Breast epithelium (tissue), 4 donors: ENCODE measurements at places on chromosomes 6 and 20.

DNA sequence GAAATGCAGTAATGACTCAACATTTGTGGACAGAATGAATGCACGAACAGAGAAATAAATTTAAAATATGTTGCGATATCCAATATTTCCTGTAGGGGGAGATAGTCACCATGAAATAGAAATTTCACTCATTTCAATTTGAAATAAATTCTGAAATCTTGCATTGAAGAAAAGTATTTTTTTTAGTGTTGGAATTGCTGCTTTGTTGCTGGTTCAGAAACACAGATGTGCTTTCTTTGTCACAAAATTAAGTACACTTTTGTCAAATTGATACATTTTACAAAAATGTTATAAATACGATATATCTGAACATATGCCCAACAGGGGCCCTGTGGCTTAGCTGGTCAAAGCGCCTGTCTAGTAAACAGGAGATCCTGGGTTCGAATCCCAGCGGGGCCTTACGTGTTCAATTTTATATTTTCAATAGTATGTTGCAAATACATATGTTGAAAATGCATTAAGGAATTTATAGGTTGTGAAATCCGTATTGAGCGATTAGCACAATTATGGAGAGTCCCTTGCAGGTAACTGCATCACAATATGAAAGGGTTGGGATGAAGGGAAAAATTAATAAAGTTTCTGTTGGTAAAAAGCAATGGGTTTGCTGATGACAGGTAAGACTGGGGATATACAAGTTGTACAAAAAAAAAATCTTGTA, 85.4 kb upstream of the PRSS16 start:
- DNase-seq = no peak
- no peak overlapping the region for H3K27ac ChIP-seq
- no peaks in the 10 kb centered on the region for H3K27me3 ChIP-seq
- no peaks in the 10 kb centered on the region for H3K4me1 ChIP-seq

GRCh38 chr20:36493051-36493800, 48.1 kb upstream of the MYL9 start:
- H3K4me1 ChIP-seq = peaks cover 6% of the 10 kb centered on the region
- peak overlapping the region; percentile 89 for H3K27ac ChIP-seq
- DNase-seq = no peak

GRCh38 chr6:160071805-160072690, 49.6 kb upstream of the SLC22A1 start:
- no peak overlapping the region for H3K4me3 ChIP-seq
- no peaks in the 10 kb centered on the region for H3K4me1 ChIP-seq
- no peak for DNase-seq
- no peaks in the 10 kb centered on the region for H3K27me3 ChIP-seq
- no peaks in the 10 kb centered on the region for H3K36me3 ChIP-seq
- no peak overlapping the region for H3K27ac ChIP-seq

DNA sequence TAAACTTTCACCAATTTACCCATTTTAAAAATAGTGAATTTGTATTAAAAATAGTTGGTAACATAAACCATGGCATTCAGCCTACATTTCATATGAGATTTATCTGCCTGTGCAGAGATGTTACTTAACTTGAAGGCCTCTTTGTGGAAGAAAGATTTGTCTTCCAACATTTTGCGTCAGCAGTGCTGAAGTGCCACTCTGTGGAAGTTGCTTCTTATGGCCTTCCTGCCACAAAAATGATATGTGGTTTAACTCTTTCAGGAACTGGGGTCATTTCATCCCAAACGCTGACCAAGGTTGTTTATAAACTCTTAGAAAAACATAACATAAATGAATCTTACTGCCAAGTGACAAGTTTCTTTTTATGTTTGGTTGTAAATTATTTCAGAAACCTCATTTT, 246.8 kb downstream of the ARID1B start:
- no peak for DNase-seq
- H3K4me3 ChIP-seq = no peak overlapping the region
- no peaks in the 10 kb centered on the region for H3K4me1 ChIP-seq
- no peaks in the 10 kb centered on the region for H3K27me3 ChIP-seq
- H3K36me3 ChIP-seq = no peaks in the 10 kb centered on the region

DNA sequence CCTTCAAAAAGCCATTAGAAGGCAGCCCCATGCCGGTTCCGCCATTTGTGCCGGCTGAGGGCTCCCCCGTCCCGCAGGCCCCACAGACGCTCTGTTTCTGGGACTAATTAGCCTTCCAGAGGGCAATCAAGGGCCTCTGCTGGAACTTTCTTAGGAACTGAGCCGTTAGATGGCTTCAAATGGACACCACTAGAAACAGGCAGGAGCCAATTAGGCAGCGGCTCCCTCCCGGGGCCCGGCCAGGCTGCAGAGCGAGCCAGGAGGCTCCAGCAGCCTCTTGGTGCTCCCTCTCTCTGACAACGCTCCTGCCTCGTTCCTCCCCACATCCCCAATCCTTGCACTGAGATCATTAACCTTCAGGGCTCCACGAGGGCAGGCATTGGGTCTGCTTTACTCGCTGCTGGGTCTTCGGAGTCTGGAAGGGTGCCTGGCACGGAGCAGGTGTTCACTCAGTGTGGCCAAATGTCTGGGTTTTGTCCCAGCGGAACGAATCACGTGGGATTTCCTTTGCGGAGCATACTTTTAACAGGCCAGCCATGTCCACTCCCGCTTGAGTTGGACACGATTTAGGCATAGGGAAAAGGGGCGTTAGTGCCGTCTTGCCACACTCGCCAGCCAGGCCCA, 98.3 kb downstream of the TMEM242 start:
- peak overlapping the region; percentile 90 for H3K27ac ChIP-seq
- no peak overlapping the region for H3K4me3 ChIP-seq
- peaks cover 3% of the 10 kb centered on the region for H3K4me1 ChIP-seq
- no peaks in the 10 kb centered on the region for H3K27me3 ChIP-seq

DNA sequence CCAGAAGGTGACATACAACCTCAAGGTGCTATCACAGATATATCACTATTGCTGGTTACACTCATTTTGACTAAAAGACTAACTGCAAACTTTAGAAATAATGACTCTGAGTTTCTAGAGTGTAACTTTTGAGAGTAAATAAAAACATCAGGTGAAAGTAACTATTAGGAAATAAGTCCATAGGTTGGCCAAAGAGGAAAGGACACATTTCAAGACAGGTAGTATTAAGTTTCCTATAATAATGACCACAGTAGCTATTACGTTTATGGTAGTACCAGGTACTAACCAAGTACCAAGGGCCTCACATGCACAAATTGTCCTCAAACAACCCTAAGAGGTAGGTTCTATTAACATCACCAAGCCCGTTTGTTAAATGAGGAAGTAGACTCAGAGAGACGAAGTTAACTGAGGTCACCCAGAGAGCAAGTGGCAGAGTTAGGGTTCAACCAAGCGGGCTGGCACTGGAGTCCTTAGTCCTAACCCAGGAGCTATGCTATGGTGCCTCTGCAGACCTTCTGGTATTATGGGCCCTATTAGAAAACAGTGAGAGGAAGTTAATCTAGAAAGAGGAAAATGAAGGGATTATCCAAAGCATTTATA, 36.8 kb downstream of the HEBP2 start:
- H3K27ac ChIP-seq = no peak overlapping the region
- no peak for DNase-seq
- H3K4me3 ChIP-seq = no peak overlapping the region
- H3K36me3 ChIP-seq = no peaks in the 10 kb centered on the region

GRCh38 chr6:105781248-105781647, 304.9 kb upstream of the PRDM1 start:
- peak overlapping the region; percentile 42 for H3K27ac ChIP-seq
- H3K36me3 ChIP-seq = no peaks in the 10 kb centered on the region
- DNase-seq = no peak
- no peak overlapping the region for H3K4me3 ChIP-seq
- no peaks in the 10 kb centered on the region for H3K4me1 ChIP-seq
- H3K27me3 ChIP-seq = no peaks in the 10 kb centered on the region

DNA sequence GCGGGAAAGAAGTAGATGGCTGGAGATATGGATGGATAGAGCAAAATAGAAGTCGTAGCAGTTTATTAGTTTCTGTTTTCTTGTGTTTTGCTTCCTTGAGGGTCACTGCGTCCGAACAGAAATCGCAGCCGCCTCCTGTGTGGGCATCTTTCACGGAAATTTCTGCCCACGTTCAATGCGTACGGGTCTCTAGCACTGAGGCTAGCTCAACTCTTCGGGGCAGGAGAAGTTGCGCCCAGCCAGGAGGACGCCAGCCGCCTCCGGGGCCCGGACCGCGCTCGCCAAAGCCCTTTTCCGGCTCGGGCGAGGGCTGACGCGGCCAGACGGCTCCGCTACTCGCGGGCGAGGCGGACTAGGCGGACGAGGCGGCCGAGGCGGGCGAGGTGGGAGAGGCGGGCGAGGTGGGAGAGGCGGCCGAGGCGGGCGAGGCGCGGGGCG, 814 bp downstream of the TFAP2B start:
- peak overlapping the region; percentile 98 for H3K27ac ChIP-seq
- DNase-seq = no peak
- no peaks in the 10 kb centered on the region for H3K4me1 ChIP-seq
- H3K27me3 ChIP-seq = peaks cover 25% of the 10 kb centered on the region

GRCh38 chr20:5024103-5024502, 22.8 kb upstream of the SLC23A2 start:
- no peak overlapping the region for H3K27ac ChIP-seq
- no peaks in the 10 kb centered on the region for H3K36me3 ChIP-seq
- no peaks in the 10 kb centered on the region for H3K27me3 ChIP-seq
- no peak for DNase-seq
- H3K4me1 ChIP-seq = no peaks in the 10 kb centered on the region

DNA sequence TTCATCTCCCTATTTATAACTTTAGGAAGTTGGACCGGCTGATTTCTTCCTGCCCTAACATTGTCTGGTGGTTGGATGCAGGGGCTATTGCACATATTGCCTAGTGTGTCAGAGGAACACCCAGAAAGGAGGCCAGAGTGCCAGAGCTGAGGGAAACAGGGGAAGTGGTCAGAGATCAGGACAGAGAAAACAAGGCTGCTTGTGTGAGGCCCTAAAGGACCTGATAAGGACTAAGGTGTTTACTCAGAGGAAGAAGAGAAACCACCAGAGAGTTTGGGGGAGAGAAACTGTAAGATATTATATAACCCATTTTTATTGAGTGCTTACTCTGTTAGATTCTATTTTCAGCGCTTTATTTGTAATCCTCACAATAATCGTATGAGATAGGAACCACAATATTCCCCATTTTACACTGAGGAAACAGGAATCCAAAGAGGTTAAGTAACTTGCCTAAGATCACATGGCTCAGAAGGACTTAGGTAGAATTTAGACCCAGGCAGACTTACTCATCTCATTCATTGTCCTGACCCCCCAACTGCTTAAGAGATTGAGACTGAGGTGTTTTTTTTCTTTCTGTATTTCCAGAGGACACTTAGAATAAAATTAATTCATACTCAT, 54.0 kb upstream of the REV3L start:
- no peak overlapping the region for H3K4me3 ChIP-seq
- no peaks in the 10 kb centered on the region for H3K36me3 ChIP-seq
- H3K27ac ChIP-seq = no peak overlapping the region
- no peak for DNase-seq
- H3K27me3 ChIP-seq = no peaks in the 10 kb centered on the region
- H3K4me1 ChIP-seq = no peaks in the 10 kb centered on the region

GRCh38 chr6:160439751-160440150, 91.6 kb downstream of the SLC22A3 start:
- H3K36me3 ChIP-seq = no peaks in the 10 kb centered on the region
- H3K4me3 ChIP-seq = no peak overlapping the region
- no peak for DNase-seq
- H3K27me3 ChIP-seq = no peaks in the 10 kb centered on the region

DNA sequence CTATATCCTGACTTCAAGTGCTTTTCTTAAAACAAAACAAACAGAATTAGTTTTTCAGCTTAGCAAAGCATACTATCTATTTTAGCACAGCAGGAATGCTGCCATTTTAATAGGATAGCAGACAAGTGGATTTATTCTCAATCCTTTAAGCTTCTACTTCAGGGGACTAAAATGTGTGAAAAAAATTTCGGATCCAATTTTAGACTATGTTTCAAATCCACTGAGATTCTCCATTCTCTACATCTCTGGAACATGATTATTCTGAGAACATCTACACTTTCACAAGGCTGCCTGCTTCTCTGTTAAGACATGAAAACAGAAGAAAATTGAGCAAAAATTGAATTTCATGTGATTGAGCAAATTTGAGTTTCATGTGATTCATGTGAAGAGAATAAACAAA, 1321.3 kb downstream of the HACE1 start:
- no peak for DNase-seq
- H3K4me3 ChIP-seq = no peak overlapping the region
- H3K27me3 ChIP-seq = no peaks in the 10 kb centered on the region

DNA sequence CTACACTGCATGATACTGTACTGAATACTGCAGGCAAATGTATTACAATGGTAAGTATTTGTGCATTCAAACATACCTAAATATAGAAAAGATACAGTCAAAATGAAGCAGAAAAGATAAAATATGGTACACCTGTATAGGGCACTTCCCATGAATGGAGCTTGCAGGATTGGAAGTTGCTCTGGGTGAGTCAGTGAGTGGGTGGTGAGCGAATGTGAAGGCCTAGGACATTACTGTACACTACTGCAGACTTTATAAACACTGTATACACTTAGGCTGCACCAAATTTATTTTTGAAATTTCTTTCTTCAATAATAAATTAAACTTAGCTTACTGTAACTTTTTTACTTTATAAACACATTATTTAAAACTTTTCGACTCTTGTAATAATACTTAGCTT, 213.1 kb downstream of the ATXN1 start:
- H3K27ac ChIP-seq = no peak overlapping the region
- no peaks in the 10 kb centered on the region for H3K4me1 ChIP-seq
- H3K4me3 ChIP-seq = no peak overlapping the region
- H3K27me3 ChIP-seq = no peaks in the 10 kb centered on the region

DNA sequence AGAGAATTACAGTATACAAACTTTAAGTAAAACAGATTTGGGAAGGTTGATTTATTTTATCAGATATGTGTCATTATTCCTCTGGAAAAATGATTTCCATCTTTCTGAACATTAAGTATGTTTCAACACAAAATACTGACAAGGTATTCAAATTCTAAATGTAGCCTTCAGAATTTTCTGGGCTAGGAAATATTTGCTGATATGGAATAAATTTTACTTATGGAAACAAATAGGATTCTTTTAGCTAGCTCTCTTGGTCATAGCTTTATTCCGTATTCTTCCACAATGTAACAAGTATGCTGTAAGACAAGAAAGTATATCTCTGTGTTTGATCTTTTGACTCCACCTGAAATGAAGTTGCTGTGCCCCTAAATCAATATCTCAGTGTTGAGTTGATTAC, 1125.2 kb upstream of the CITED2 start:
- H3K4me3 ChIP-seq = no peak overlapping the region
- DNase-seq = no peak
- no peak overlapping the region for H3K27ac ChIP-seq
- no peaks in the 10 kb centered on the region for H3K27me3 ChIP-seq
